ENCODE measurements at places on chromosomes 6 and 20.

- DNase-seq: no peak
Measured at GRCh38 chr20:55538261-55538908, 466.9 kb downstream of the CBLN4 start.

DNA sequence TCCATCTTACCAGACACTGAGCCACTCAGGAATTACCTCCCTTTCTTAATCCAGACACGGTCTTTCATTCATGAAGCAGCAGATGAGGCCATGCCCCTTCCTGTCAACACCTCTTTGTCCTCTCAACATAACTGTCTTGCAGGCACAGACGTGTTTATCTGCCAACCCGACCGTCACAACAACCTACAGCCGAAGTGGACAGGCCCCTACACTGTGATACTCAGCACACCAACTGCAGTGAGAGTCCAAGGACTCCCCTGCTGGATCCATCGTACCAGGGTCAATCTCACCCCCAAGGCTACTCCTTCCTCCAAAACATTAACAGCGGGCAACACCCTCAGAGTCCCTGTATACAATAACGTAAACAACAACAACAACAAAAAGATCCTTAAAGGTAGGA is 30.6 kb upstream of the ULBP3 start:
- no peak for DNase-seq

- no peak for DNase-seq
Measured at GRCh38 chr6:4603291-4603690, 172.9 kb upstream of the CDYL start.

DNA sequence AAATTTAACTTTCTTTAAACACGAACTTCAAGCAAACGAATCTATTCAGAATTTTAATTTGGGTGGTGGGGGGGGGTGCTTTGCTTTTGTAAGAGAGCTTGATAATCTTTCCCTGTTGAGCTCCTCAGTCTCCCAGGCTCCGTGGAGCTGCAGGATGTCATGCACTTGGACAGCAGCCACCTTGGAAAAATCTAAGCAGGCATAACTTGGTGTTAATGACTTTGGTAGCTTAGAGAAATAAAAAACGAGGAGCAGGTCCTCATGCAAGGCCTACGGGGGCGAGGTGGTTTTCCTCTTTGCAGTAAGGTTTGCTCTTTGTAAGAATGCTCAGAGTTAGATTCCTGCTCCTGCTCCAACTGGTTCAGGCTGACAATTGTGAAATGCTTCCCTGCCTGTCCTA is 102.3 kb downstream of the EDN1 start:
- DNase-seq: no peak

GRCh38 chr6:105814745-105815536 is 271.2 kb upstream of the PRDM1 start:
- no peak for DNase-seq

- DNase-seq: no peak
Measured at GRCh38 chr6:135630789-135631376, 133.3 kb upstream of the AHI1 start.

- DNase-seq: no peak
Measured at GRCh38 chr6:152461556-152461955, 175.6 kb downstream of the SYNE1 start.
